ENCODE measurements at places on chromosomes 5 and 9.

GRCh38 chr9:39587844-39588499, 232.5 kb downstream of the SPATA31A1 start:
- no peak for DNase-seq

- peak; percentile 13 for DNase-seq
Measured at GRCh38 chr9:99103901-99104458, 933 bp upstream of the TGFBR1 start.

DNA sequence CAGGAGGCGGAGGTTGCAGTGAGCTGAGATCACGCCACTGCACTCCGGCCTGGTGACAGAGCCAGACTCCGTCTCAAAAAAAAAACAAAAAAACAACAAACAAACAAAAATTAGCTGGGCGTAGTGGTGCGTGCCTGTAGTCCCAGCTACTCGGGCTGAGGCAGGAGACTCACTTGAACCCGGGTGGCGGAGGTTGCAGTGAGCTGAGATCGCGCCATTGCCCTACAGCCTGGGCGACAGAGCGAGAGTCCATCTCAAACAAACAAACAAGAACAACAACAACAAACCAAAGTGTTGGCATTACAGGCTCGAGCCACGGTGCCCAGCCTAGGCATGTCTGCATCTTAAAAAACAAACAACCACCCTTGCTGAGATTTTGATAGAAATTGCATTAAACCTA, 12.2 kb downstream of the RNF44 start:
- no peak for DNase-seq

DNA sequence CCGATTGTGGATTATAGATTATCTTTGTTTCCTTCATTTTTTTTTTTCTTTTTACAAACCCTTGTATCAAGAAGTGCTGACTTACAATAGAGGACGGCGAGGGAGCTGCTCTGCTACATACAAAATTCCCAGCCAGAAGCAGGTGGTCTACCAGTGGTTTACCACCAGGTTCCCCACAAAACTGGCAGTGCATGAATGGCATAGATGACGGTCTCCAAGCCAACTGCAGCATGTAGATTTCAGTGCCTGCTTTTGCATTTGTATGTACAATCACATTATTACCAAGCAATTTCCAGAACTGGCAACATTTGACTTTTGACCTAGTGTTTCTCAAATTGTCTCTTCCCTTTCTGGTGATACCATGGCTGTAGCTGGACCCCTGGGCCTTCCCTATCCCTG, 84.0 kb downstream of the ACER2 start:
- no peak for DNase-seq

DNA sequence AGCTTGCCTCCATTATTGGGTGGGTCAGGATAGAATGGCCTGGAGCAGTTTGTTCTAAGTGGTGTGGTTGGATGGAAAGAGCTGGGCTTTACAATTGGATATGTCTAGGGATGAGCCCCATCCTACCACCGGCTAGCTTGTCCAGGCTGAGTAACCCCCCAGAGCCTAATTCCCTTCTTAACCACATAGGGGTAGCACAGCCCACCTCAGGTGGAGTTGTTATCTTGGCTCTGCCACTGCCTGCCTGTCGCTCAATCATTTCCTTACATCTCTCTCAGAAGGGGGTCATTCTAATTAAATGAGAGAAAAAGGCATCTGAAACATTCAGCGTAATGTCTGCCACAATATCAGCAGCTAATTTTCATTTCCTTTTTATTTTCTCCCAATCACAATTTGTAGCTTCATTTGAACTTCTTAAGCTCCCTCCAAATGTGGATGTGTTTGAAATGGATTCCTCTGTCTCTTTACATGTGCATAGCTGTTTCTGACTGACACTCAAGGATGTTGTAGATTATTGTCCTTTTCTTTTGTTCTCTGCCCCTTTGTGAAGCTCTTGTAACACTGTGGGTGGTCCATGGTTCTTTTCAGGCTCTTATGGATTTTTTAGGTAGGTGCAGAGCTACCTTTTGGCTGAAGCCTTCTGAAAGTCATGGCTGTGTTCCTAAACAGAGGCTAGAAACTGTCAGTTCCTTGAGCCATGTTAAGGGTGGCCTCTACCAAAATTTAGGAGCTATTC, 383.1 kb upstream of the KLF4 start:
- DNase-seq, result no peak

DNA sequence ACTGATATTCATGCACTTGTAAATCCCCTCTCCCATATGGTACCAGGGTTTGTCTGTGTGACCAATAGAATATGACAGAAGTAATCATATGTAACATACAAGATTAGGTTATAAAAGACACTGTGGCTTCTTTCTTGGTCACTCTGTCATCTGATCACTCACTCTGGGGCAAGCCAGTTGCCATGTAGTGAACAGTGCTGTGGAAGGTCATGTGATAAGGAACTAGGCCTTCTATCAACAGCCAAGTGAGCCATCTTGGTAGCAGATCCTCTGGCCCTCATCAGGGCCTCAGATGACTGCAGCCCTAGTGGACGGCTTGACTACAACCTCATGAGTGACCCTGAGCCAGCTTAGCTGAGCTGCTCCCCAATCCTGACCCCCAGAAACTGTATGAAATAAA, 30.0 kb upstream of the MATR3 start:
- DNase-seq, result no peak

DNA sequence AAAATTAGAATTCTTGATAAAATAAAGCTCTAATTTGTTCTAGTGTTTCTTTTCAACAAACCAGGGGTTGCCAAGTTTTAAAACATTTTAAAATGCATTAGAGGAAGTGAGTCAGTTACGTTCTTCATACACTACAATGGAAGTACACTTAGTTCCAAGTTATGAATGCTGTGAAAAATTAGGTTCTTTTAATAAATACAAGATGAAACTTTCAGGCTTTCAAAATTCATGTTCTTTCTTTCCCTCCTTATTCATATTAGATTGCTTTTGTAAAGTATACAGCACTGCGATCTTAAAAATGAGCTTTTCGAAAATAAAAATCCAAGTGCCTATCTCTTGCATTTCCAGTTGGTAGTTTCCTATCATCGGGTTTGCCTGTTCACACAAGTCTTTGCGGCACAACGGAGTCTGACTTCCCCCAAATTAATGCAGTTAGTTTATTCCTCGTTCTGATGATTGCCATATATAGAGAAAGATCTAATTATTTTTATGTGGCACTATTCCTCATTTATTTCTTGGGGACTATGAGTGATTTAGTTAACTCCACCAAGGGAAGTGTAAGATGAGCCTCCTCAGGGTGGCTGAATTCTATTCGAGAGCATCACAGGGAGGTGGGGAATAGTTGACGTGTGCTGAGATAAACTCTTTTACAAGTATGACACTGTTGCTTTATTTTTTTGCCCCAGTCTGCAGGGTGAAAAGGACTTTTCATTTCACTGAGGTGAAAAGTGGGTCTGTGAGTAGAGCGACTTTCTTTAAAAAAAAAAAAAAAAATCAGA, 238.2 kb downstream of the CD180 start:
- DNase-seq, result no peak

DNA sequence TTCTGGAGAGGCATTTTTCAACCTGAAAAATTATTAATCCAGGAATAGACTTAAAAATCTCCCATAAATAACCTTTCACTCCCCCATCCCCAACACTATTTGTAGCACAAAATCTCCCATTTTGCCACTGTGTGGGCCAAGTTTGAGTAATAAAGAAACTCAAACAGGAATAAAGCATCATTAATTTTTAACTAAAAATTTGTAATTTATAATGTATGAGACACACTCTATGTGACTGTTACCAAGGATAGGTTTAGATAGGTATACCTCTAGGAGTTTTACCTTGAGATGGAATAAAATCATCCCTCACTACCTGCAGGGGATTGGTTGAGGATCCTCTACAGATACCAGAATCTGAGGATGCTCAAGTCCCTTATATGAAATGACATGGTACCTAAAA, 30.1 kb downstream of the CHD1 start:
- no peak for DNase-seq

DNA sequence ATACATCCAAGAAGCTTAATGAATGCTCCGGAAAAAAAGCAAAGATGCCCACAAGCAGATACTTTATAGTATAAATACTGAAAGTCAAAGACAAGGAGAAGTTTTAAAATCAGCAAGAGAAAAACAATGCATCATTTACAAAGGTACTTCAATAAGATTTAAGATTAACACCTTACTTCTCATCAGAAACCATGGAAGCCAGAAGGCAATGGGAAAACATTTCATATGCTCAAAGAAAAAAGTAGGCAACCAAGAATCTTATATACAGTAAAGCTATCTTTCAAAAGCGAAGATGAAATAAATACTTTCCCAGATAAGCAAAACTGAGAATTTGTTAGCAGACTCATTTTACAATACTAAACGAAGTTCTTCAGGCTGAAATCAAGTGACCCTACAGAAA, 51.1 kb downstream of the ABHD17B start:
- no peak for DNase-seq

DNA sequence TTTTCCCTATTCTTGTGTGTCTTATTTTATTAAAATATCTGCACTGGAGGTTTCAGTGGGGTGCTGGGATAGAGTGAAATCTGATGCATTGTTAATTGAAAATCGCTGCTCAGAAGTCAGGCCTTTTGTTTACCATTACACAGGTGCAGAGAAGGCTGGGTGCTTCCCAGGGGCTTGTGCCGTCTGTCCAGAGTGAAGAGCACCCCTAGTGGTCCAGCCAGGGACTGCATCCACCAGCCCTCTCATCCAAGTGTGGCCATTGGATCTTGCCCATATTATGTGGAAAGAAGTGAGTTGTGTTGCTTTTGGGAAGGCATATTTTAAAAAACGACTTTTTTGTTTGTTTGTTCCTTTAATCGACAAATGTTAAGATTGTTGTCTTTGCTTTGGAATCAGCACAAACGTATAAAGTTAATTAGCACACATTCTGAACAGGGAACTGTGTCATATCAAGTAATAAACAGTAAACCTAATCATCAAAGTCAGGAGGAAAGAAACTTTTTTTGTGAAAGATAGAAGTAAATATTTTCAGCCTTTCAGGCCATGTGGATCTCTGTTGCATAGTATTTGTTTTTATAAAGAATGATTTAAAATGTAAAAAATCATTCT, 315.6 kb downstream of the MTRR start:
- DNase-seq, result peak; percentile 0

GRCh38 chr9:3490957-3491356, 34.8 kb downstream of the RFX3 start:
- no peak for DNase-seq

- DNase-seq, result no peak
Measured at GRCh38 chr5:163649514-163649913, 144.1 kb downstream of the MAT2B start.

- DNase-seq, result no peak
Measured at GRCh38 chr5:13251623-13252376, 692.7 kb downstream of the DNAH5 start.

GRCh38 chr5:3317051-3317795, 278.4 kb upstream of the IRX1 start:
- no peak for DNase-seq

GRCh38 chr9:134316449-134317160, 9.7 kb upstream of the RXRA start:
- DNase-seq, result no peak

GRCh38 chr5:108409786-108410185, 27.9 kb upstream of the FBXL17 start:
- DNase-seq, result no peak

- DNase-seq, result no peak
Measured at GRCh38 chr9:93580654-93581380, 4.4 kb downstream of the PHF2 start.

- no peak for DNase-seq
Measured at GRCh38 chr9:107251756-107252322, 31.2 kb upstream of the RAD23B start.

DNA sequence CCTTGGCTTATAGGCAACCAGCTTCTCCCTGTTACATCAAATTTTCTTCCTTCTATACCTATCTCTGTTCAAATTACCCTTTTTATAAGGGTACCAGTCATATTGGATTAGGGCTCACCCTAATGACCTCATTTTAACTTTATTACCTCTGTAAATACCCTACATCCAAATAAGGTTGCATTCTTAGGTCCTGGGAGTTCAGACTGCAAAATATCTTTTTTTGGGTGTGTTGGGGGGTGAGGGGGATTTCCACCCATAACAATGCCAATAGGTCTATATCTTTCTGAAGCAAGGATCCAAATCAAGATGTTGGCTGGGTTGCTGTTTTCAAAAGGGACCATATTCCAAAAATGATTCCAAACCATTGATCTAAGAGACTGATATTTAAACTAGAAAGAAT, 141.7 kb downstream of the XRCC4 start:
- no peak for DNase-seq

Measured in activated naive CD4-positive, alpha-beta T cell (primary cell).